Activated CD4-positive, alpha-beta T cell treated with anti-CD3 and anti-CD28 coated beads for 36 hours (primary cell): ENCODE measurements at places on chromosomes 3 and 15.

DNA sequence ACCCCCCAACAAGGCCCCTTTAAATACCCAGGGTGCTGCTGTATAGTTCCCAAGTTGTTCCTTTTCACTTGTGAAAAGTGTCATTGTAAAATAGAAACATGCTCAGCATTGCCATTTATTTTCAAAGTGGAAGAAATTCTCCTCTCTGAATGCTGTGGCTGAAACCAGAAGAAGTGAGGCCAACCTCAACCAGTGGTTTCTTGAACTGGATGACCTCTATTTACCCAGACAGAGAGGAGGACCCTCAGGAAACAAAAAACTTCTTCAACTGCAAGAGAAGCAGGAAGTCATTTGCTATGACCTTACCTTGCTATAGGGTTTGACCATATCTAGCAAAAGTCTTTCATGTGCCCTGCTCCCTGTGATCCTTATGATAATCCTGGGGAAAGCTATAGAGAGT is 209.7 kb upstream of the RARB start:
- DNase-seq, result no peak

GRCh38 chr15:41790756-41791546 is 16.7 kb downstream of the MAPKBP1 start:
- DNase-seq, result no peak

GRCh38 chr15:71627188-71627587 is 183.2 kb upstream of the NR2E3 start:
- DNase-seq, result no peak

DNA sequence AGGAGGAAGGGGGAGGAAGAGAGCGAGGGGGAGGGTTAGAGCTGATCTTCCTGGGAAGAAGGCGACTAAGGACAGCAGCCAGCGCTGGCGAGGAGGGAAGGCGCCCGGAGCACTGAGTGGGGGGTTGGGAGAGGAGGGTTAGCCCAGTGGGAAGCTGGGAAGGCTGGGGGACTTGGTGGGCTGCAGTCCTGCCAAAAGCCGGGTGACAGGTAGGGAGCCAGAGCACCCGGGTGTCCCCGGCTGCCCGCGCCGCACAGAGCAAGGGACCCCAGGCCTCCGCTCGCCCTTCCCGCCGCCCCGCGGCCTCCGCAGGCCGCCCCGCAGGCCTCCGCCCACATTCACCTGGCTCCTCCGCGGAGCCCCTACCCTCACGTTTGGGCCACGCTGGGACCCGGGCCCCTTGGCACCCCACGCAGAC is 448 bp downstream of the SLC12A8 start:
- no peak for DNase-seq

DNA sequence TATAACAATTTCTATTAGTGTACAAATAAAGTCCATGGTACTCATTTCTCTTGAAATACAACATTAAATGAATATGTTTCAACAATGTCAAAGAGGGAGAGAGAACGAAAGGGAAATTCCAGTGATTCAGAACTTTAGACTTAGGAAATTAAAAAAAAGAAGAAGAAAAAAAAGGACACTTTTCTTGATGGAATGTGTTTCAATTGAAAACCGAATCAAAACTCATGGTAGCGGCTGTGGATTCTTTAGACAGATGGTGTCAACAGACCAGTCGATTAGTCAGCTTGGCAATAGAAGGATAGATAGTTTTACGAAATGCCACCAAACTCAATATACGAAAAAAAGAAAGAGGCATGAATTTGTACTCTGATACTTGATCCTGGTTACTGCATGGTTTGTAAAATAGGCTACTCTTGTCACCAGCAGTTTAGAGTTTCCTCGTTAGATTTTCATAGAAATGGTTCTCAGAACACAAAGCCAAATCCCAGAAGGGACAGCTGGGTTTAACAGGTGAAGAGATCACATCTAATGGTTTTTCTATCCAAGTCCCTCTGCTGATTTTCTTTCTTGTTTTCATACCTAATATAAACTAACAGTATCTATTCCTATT is 793.5 kb downstream of the ROBO1 start:
- no peak for DNase-seq

DNA sequence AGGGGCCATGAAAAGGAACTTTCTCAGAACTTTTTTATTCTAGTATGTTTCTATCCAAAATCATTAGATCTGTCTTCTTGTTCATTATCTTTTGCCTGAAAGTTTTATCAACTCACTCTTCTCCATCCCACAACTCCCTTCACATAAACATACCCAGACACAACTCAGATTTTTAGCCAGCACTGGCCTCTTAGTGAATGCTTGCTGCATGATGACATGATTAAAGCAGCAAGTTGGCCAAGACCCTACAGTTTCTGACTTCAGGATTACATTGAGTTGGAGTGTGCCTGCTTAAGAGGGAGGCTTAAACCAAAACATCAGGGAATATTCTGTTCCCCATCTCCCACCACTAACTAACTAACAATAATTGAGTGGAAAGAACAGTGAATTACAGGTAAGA is 38.1 kb downstream of the PLSCR2 start:
- no peak for DNase-seq

DNA sequence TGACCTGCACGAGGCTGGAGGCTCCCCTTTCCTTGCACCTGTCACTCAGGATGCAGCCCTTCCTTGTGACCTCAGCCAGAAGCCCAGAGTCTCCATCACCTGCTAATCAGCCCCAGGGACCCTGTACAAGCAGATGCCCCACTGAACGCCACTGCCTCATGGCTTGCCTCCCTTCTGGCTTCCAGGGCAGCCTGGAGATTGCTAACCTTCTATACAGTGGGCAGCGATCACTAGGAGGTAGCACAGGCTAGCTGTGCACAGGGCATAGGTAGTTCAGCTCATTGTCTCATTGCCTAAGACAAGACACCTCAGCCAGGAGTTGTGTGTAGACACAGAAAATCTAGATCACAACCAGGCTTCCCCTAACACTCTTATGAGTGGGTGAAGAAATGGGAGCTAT is 49.3 kb downstream of the SSUH2 start:
- no peak for DNase-seq

DNA sequence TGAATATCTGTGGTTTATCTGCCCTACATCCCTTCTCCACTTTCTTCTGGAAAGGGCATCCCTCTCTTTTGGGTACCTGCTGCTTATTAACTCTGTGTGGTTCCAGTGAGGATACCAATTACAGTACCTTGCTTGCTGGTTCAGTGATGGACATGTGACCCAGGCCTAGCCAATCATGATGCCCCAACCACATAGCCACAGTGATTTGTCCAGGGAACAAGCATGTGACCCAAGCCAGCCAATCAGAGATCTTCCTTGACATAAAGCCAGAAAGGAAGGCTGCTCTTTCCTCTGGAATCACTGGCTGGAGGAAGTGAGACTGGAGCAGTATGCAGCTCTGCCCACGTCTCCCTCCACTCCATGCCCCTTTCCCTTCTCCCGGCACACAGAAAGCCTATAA is 10.9 kb upstream of the TMEM158 start:
- DNase-seq, result no peak

- DNase-seq, result peak; percentile 87
Observed at GRCh38 chr3:14508966-14509795, 31.0 kb downstream of the GRIP2 start.

DNA sequence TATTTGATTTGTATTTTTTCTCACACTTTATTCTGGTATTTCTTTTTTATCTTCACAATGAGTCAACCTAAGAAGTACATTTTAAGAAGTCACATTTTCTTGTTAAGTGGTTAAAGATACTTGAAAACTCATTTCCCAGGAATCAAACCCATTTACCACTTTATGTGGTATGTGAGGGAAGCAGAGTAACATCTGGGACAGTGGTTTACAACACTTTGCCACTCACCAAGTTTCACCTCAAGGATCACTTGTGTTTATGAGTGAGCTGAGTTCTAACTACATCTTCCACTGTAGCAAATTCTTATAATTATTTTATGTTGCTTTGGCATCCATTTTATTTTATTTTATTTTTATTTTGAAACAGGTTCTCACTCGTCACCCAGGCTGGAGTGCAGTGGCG is 53.8 kb downstream of the IGSF11 start:
- DNase-seq, result no peak

GRCh38 chr3:178671377-178671776 is 135.1 kb downstream of the KCNMB2 start:
- DNase-seq, result no peak

- no peak for DNase-seq
Observed at GRCh38 chr3:20023623-20024405, 11.8 kb upstream of the PP2D1 start.

DNA sequence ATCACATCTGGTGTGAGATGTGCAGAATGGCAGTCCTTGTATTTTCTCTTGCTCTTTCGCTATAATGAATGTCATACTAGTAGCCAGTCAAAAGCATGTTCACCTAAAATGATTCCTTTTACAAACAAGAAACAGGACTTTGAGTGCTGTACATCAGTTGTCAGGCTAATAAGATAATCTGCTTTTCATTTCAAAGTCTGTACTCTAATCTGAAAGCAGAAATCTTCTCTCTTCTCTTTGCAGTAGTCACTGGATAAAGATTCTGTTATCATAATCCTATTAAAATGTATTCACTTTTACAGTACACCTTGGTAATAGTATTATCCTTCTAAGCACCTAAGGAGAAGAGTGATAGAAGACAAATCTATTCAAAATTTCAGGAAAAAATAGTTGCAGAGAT is 300.1 kb downstream of the MFSD1 start:
- DNase-seq, result no peak

DNA sequence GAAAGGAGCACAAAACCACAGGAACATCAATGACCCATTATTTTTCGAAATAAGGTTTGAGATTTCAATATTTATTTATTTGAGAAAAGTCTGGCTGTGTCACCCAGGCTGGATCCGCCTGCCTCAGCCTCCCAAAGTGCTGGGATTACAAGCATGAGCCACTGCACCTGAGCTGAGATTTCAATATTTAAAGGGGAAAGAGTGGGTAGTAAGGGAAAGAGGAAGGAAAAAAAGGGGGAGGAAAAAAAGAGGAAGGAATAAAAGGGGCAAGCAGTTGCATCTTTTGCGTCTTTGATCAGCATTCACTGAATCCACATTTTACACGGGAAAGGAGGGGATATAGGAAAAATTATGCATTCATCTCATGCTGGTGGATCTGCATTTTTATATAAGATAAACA is 47.4 kb downstream of the ERICH6 start:
- no peak for DNase-seq

- DNase-seq, result peak; percentile 10
Observed at GRCh38 chr15:39455471-39455991, 125.3 kb upstream of the THBS1 start.

DNA sequence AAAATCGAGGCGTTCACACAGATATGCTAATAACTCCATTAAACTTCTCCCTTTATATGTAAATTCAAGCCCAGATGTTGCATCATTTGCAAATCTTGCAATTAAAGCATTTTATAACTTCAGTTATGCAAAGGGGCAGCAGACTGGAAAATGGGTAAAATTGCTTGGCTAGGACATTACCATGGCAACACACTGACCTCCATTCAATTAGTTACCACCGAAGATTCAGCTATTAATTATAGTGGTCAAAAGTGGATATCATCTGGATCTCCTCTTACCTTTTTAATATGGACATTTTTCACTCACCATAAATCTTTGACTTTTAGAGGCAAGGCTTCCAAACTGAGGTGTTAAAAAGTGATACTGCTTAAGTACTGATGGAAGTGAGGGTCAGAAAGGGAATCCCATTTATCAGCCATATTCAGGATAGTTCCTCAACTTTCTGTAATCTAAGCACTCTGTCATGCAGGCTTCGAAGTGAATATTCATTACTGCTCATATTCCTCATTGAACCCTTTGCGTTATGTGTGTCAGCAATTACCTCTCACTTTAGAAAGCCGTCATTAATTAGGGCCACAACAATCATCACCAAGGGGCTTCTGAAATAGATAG is 386.2 kb upstream of the ROBO2 start:
- DNase-seq, result no peak

GRCh38 chr3:196756732-196757131 is 17.1 kb downstream of the PAK2 start:
- no peak for DNase-seq

GRCh38 chr3:45223889-45224727 is 2.0 kb downstream of the TMEM158 start:
- peak; percentile 50 for DNase-seq

- no peak for DNase-seq
Observed at GRCh38 chr3:32224016-32224516, 14.4 kb upstream of the CMTM8 start.

GRCh38 chr15:29815000-29815710 is 7.1 kb downstream of the TJP1 start:
- DNase-seq, result no peak

GRCh38 chr3:46874430-46874829 is 3.1 kb upstream of the PTH1R start:
- no peak for DNase-seq

DNA sequence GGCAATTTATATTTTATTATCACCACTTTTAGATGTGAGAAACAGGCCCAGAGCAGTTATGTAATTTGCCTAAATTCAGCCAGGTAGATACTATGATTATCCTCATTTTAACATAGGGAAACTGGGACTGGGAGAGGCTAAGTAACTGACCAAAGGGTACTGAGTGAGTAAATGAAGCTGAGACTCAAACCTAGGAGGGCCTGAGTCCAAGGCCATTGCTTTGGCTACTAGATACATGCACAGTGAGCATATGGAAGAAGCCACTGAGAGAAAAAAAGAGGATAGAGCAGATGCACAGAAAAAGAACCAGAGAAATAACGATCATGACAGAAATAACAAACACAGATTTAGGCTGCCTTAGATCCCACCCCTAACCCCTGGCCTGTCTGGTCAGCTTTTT is 33.6 kb downstream of the USF3 start:
- DNase-seq, result no peak

DNA sequence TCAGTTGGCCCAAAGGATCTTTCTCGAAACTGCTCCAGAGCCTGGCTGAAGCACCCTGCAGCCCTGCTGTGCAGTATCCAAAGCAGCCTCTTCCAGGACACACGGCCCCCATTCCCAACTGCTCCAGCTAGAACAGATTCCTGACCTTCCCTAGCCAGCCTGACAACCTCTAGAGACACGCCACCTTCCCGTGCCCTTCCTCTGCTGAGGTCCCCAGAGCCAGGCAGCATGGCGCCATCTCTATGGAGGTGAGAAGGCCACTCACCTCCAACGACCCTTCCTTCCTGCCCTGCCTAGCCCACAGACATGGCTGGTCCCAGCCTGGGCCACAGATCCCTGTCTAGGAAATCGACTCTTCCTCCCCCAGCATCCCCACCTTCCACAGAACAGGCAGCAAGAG is 3.1 kb downstream of the KIF7 start:
- DNase-seq, result no peak
